Skeletal muscle cell (primary cell): ENCODE measurements at places on chromosomes 3 and 15.
A peak's percentile ranks its signal among the peaks of the same experiment; 100 is the strongest.

GRCh38 chr3:134449277-134449676 lies 36.5 kb downstream of the ANAPC13 start:
- no peak for DNase-seq

DNA sequence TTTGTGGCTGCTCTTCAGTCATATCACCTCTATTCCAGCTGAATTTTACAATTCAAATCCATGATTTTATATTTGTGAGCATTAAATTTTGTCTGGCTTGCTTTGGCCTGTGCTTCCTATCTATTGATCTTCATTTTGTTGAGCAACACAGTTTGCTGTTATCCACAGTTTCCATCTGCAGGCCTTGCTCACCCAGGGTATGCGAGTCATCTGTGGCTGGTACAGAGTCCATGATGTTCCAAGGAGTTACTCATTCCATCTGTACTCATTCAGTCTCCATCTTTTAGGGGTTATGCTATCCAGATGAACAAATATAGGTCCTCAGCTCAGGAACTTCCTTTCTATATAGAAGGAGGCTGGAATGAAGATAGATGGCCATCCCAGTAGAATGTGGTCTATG lies 70.1 kb upstream of the CCK start:
- DNase-seq: peak; percentile 17

DNA sequence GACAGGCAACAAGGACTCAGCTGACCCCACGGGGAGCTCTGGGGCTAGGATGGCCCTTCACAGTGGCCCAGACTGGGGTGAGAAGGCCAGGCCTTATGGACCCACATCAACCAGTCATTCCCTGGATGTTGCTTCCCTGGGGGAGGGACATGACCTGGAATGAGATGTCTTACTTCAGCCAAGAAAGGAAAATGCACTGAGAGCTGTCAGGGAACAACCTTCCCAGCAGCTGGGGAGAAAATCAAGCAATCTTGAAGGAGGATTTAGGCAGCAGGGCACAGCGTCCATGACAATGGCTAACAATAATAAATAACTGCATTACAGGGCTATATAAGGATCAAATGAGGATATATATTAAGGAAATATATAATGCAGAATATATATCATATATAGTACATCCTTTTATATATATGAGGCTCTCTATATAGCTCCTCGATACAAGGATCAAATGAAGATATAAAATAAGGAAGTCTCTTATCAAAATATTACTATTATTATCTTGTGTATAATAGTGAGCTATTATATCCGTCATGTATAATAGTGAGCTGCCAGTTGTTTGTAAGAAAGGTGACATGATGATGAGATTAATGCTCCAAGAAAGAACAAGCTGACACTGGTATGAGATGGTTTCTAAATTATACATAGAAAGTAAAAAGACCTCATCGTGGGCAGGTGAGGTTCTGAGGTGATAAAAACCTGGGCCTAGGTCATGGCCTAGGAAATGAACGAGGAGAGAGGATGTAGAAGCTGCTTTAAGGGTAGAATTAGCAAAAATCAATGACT lies 117.8 kb upstream of the LIPC start:
- DNase-seq: no peak

- no peak for DNase-seq
Measured at GRCh38 chr3:3627114-3627513, 172.1 kb upstream of the LRRN1 start.

DNA sequence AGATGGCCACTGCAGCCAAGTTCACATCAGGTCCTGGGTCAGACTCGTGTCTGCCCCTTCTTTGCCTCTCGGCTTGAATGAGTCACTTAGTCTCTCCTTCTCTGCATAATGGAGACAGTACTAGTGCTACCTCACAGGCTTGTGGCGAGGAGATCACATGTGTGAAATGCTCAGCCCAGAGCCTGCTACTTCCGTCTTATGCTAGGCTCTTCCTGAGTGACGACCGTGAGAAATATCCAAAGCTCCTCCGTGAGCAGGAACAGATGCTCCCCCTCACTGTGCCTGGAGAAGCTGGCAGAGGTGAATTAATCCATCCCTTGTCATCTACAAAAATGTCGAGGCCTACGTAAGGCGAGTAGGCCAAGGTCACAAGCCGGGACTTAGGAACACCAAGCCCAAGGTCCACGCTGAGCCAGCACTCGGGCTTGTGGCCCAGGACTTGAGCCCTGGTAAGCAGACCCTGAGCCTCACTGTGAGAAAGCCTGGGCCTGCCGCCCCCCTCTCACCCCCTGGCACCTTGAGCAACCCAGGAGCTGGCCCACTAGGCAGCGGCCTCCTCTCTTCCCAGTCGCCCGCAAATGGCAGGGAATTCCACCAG lies 17.9 kb downstream of the PAK6 start:
- no peak for DNase-seq

- no peak for DNase-seq
Measured at GRCh38 chr3:99624496-99625236, 13.7 kb upstream of the COL8A1 start.

DNA sequence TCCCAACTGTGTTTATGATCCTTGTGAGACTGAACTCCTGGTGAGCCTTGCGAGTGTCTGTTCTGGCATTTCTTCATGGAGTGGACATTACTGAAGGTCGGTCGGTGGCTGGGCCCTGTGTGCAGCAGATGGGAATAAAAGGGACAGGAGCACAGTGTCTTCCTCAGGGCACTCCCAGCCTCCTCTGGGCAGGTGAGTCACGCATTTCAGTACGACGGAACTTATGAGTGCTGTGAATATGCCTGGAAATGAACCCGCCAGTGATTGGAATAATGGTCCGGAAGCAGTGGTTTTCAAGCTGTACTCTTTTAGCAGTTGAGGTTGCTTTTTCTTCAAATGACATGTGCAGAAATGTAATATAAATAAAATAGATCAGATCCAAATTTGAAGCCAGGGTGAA lies 55.1 kb downstream of the LARS2 start:
- DNase-seq: no peak

- no peak for DNase-seq
Measured at GRCh38 chr3:183244219-183244618, 8.8 kb upstream of the B3GNT5 start.

DNA sequence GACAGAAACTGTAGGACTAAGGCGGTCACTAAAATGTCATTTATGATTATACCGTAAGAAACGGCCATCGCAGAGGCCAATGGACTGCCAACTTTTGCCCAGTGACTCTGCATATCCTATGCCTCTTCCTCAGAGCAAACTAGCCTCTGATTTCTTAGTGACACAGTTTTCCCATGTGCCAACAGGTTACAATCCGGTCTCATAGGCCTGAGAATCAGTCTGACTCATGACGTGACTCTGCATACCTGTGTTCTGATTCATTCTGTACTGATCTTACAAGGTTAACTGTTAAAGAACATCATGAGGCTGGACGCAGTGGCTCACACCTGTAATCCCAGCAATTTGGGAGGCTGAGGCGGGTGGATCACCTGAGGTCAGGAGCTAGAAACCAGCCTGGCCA lies 17.8 kb downstream of the RUBCN start:
- DNase-seq: peak; percentile 71

GRCh38 chr3:106288781-106289180 lies 420.0 kb upstream of the CBLB start:
- DNase-seq: no peak

- DNase-seq: no peak
Measured at GRCh38 chr3:98343647-98344507, 9.8 kb upstream of the OR5K4 start.

- DNase-seq: no peak
Measured at GRCh38 chr15:101207867-101208288, 44.0 kb downstream of the CHSY1 start.

DNA sequence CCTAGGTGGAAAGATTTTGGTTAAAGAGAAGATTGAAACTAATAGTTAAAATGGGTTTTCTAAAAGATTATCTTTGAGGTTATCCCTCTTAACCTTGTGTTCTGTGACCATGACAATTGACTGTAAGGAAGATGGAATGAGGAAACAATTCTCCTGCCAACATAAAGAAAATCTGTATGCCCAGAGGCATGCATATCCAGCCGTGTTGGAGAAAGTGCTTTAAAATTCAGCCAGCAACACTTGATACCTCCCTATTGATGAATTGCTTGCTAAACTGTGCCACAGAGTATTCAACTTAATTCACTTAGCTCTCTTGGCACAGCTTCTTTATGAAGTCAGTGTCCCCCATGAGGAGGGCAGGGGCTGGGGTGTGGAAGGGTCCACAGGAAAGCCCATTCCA lies 203.5 kb downstream of the UBE2E2 start:
- DNase-seq: peak; percentile 4

GRCh38 chr15:70259028-70259424 lies 161.3 kb upstream of the TLE3 start:
- DNase-seq: peak; percentile 50

DNA sequence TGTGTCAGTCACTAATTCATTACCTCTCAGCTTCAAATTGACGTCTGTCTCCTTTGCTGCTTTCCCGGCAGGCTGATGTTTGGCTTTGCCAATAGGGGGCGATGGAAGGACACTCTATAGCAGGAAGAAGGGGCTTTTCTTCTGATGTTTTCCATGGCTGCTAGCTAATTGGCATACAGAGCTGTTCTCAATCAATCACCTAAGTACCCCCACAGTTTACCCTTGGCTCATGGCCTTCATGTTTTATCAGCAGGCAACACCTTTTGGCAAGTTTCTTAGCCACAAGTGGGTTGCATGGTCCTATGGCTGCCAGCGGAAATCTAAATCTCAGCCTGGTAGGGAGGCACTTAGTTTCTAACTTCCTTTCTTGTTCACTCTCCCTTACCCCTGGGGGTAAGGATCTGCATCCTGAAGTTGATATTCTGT lies 45.0 kb downstream of the ESYT3 start:
- DNase-seq: no peak

GRCh38 chr15:97014001-97014400 lies 683.5 kb downstream of the NR2F2 start:
- DNase-seq: no peak

GRCh38 chr3:147729641-147730040 lies 320.5 kb downstream of the ZIC1 start:
- no peak for DNase-seq

DNA sequence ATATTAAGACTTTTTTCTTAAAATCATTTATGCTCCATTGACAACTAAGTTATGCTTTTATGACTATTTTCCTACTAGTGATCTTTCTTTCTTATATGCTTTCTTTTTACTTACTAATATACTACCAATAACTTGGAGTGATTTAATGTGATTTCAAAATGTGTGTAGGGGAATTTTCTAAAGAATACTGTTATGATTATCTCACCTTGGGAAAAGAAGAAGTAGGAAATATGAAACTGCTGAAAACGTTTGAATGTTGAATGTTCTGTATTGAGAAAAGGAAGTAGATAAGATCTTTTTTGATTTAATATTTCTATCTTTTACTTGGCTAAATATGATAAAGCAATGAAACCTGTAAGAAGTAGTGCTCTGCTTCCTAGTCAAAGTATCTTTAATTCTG lies 7.8 kb upstream of the CD200R1 start:
- DNase-seq: no peak

- no peak for DNase-seq
Measured at GRCh38 chr3:59981377-59981776, 931.6 kb upstream of the CFAP20DC start.

DNA sequence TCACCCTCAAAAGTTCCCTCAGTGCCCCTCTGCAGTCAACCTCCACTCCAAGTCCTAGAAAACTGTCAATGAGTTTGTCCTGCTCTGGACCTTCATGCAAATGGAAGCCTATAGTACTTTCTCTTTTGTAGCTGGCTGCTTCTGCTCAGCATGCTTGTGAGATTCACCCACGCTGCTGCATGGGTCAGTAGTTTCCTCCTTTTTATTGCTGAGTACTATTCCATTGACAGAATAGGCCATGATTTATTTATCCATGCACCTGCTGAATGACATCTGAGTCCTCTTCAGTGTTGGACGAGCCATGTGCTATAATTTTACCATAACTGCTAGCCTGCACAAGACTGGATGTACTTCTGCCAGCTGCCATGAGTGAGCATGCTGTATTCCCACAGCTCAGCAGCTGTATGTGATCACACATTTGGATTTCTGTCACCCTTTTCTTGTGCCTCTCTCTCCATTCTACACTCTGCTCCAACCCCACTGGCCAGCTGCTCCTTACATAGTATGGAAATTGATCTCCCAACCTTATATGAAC lies 26.3 kb downstream of the CDCP1 start:
- DNase-seq: no peak

DNA sequence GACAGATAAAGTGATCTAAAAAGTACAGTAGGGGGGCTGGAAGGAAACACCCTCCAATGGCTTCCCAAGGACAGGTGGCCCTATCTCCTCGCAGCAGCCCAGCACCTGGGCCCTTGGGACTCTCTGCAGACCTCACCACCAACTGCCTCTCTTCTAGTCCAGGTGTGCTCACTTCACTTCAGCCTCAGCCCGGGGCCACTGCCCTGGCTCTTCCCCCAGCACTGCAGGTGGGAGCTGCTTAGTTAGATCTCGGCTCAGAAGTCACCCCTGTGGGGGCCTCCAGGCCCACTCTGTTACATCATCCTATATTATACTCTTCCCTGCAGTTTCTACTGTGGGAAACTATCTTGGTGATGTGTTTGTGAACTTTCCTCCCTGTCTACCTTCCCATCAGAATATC lies 2.0 kb downstream of the KLF15 start:
- DNase-seq: no peak

GRCh38 chr3:168511428-168512014 lies 415.8 kb upstream of the GOLIM4 start:
- no peak for DNase-seq

DNA sequence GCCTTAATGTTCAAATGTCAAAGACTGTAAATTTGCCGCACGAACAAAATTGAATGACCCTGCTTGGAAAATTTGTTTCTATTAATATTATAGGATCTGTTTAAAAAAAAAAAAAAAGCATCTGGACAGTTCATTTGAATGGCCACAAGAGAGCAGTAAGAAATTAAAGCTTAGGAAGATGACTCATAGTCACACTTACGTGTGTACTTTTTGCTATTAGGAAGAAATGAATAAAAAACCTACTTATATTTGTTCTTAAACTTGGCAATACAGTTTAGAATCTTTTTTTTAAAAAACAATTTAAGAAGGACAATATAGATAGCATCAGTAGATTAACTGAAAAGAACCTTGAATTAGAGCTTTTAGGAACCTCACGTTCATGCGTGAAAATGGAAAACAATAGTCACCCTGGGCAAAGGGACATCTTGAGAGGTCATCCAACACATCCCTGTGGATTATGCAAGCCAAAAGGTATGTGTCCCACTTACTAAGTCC lies 621.8 kb downstream of the MECOM start:
- peak; percentile 39 for DNase-seq

- DNase-seq: peak; percentile 81
Measured at GRCh38 chr3:42376344-42376798, 34.0 kb downstream of the LYZL4 start.

DNA sequence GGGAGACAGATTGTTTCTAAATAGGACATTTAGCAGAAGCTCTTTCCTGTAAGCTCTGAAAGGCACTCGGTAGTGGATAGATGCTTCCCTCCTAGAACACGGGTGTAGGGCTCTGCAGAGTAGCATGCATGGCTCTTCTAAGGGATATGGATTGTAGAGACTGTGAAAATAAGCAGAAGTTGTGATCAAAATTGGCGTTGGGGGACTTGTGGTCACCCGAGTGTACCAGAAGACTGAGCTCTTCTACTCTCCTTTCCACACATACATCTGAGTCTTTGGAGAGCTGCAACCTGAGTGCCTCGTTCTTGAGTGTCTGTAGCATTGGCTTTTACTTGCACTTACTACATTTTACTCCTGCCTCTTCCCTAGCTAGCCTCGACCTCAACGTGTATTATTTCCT lies 197.7 kb downstream of the LPP start:
- no peak for DNase-seq

GRCh38 chr3:22734207-22734606 lies 468.9 kb upstream of the UBE2E2 start:
- DNase-seq: no peak

GRCh38 chr3:169613895-169614294 lies 49.6 kb downstream of the MECOM start:
- DNase-seq: no peak

GRCh38 chr3:88369767-88370166 lies 220.0 kb downstream of the C3orf38 start:
- no peak for DNase-seq
